ENCODE measurements at places on chromosomes 12 and 14. TPM values are rescaled to one million over a fixed set of nuclear protein-coding genes. Genes with fewer than 3 reads are reported as not detected.

GRCh38 chr14:78790271-78790670 lies 620.1 kb downstream of the NRXN3 start:
- H3K4me1 ChIP-seq: no peaks in the 10 kb centered on the region
- no peak overlapping the region for H3K4me3 ChIP-seq
- no peaks in the 10 kb centered on the region for H3K36me3 ChIP-seq
- DNase-seq: no peak
- H3K27ac ChIP-seq: no peak overlapping the region

- no peaks in the 10 kb centered on the region for H3K36me3 ChIP-seq
- peaks cover 18% of the 10 kb centered on the region for H3K4me1 ChIP-seq
- peaks cover 21% of the 10 kb centered on the region for H3K27me3 ChIP-seq
- H3K27ac ChIP-seq: no peak overlapping the region
- no peak for DNase-seq
These were observed 127.0 kb downstream of the TSPAN9 start for GRCh38 chr12:3204143-3204542.

Gene ETFBKMT
- polyA plus RNA-seq: 1.8 TPM

Gene GPR68
- polyA plus RNA-seq: 7.9 TPM

DNA sequence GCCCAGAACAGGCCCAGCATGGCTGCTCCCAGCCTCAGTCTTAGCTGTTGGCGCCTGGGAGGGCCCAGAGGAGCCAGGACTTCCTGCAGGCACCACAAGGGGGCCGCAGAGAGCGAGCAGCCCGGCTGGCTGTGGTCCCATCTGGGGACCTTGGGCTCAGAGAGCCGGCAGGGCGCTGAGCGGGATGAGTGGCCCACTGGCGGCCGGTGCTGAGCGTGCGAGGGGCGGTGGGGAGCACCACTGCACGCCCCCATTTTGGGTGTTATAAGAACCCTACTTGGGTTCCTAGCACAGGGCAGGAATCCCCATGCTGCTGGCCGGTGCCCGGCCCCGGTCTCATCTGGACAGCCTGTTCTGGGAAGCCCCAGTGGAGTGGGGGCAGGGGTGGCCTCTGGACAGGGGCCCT lies 25.9 kb upstream of the CRIP2 start:
- no peaks in the 10 kb centered on the region for H3K4me1 ChIP-seq
- no peaks in the 10 kb centered on the region for H3K36me3 ChIP-seq
- DNase-seq: peak; percentile 73
- H3K4me3 ChIP-seq: no peak overlapping the region

Gene CD9
- 41.7 TPM for polyA plus RNA-seq

DNA sequence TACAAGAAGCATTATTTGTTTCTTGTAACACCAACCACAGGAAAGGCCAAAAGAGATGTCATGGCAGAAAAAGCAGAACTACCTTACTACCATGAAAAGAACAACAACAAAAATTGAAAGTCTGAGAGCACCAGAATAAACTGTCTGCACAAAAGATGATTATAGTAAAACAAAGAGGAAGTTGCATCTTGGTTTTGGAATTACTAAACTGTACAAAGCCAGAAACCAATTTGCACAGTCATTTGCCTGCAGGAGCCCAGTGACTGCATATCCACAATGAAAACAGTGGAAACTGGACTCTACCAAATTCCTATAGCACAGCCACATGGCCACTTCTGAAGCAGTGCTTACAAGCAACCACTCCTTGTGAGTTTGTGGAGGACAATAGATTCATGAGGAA lies 276.2 kb downstream of the SSPN start:
- H3K36me3 ChIP-seq: peaks cover 68% of the 10 kb centered on the region
- H3K4me1 ChIP-seq: no peaks in the 10 kb centered on the region
- H3K27me3 ChIP-seq: no peaks in the 10 kb centered on the region
- H3K4me3 ChIP-seq: no peak overlapping the region
- no peak overlapping the region for H3K27ac ChIP-seq
- DNase-seq: no peak

GRCh38 chr12:40232602-40233001 lies 7.8 kb downstream of the LRRK2 start:
- peaks cover 14% of the 10 kb centered on the region for H3K27me3 ChIP-seq
- H3K27ac ChIP-seq: no peak overlapping the region
- DNase-seq: no peak
- no peak overlapping the region for H3K4me3 ChIP-seq

Gene DENR
- polyA plus RNA-seq: 78.3 TPM

GRCh38 chr12:89672589-89672979 lies 36.1 kb downstream of the ATP2B1 start:
- no peak overlapping the region for H3K4me3 ChIP-seq
- H3K4me1 ChIP-seq: peaks cover 77% of the 10 kb centered on the region
- H3K27me3 ChIP-seq: no peaks in the 10 kb centered on the region
- no peak overlapping the region for H3K27ac ChIP-seq
- peaks cover 9% of the 10 kb centered on the region for H3K36me3 ChIP-seq

GRCh38 chr14:65261425-65261920 lies 151.1 kb upstream of the FUT8 start:
- H3K36me3 ChIP-seq: peaks cover 3% of the 10 kb centered on the region
- H3K4me1 ChIP-seq: peaks cover 9% of the 10 kb centered on the region
- no peak for DNase-seq
- no peak overlapping the region for H3K27ac ChIP-seq

All from naive thymus-derived CD8-positive, alpha-beta T cell (primary cell).